ENCODE measurements at places on chromosomes 7 and 10.

DNA sequence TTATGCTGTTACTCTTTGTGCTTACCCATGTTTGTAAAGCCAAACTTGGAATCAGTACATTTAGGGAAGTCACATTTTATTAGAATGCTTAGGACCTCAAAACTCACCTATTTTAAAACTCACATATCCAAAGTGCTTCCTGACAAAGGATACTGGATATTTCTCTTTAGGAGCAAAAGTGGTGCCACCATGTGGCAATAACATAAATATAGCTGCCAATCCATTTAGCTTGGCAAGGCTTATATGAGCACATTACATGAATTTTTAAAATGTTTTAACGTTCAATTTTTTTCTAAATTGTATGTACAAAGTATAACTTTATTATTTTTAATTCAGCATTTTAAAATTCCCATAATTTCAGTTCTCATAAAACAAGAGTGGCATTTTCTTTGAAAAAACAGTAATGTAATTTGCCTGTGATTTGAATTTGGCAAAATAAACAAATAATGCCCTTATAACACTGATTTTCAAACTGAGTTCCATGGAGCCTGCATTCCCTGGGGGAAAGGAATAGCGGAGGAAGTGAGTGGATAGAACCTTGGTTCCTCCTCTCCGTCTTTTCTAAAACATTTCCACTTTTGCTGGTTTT lies 75.4 kb downstream of the HDAC9 start:
- no peak for DNase-seq

GRCh38 chr10:94858005-94858404 lies 80.5 kb upstream of the CYP2C9 start:
- no peak for DNase-seq

DNA sequence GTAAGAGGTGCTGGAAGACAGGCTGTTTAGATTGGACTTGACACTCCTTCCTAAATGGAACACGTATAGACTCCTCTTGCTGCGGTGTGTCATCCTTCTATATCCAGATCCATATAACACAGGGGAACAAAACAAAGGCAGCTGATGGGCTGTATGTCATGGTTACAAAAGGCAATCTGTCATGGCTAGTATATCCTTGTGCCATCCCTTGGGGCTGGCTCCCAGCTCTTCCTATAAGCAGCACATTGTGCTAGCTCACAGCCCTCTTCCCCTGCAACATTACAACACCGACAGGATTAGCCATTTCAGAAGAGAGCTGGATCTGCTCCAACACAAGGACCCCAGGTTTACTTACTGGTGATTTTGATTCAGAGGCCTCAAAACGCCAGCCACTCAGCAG lies 15.3 kb downstream of the LIPK start:
- DNase-seq: no peak

DNA sequence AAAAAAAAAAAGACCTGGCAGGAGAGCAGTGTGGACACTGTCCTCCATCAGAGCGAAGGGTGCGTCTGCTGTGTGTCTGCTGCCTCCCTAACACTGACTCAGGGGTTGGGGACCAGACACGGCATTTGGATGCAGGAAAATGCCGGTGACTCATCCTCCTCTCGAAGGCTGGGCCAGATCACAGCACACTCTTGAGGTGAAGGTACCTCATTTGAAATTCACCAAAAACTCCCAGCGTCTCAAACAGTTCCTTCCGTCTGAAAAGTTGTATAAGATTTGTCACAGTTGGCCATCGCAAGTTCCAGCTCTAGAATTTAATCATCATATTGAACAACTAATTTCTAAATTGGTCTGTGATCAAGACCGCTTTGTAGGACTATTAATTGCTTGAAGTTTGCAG lies 118.1 kb upstream of the LYZL2 start:
- peak; percentile 57 for DNase-seq

DNA sequence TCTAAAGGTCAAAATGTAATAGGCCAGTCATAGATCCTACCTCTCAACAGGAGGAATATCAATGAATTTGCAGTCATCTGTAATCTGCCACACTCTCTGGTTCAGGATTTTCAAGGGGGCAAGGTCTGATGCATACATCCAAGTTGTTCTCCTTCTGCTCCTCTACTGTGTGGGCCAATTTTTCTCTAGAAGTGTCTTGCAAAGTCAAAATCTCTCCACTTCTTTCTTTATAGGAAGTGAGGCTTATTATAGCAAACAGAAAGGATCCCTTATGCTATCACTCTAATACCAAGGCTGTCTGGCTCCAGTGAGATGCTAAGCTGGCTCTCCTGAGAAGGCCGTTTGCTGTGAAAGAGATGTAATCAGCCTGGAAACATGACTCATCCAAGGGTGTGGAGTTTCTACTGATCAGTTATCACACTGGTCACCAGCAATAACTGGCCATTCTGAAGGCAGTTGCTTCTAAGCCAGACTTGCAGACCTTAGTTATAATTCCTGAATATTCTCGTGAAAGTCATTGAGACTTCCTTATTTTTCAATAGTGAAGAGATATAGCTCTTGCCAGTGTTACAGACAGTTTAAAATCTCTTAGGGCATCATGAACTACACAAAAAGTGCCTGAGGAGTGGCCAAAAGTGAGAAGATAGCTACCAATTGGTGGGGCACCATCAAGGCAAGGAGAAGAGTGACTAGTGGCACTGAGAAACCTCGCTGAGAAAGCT lies 43.2 kb upstream of the LRGUK start:
- no peak for DNase-seq

DNA sequence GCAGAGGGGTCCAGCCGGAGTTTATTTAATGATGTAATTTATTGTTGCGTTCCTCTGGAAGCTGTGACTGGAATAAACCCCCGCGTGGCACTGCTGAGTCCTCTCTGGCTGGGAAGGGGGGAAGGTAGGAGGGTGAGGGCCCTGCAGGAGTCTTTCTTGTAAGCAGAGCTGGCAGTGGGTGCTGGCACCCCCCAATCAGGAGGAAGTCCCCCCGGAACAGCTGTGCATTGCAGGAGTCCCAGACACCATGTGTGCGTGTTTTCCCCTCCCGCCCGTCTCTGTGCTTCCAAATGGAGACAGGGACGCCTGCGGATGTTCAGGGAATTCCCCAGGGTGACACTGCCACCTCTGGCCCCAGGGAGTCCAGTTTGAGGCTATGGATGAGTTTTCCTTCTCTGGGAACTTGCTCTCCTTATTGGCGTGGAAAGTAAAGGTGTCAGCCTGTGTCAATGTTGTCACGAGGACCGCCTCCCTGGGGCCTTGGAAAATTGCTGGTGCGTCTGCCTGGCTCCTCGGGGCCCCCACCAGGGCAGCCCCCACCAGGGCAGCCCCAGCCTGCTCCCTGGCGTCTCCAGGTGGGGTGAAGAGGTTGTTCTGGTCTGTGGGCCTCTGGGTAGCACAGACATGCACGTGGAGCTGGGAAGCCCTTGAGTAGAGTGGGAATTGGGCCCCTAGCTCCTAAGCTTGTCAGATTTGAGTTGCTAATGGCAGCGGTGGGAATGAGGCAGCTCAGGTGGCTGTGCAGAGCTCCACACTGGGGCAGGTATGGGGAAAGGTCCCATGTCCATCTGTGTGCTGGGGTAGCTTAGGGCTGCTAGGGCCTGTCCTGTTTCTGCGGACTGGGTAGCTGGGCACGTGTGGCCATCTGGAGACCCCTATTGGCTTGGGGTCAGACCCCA lies 2.7 kb downstream of the FZD9 start:
- no peak for DNase-seq

DNA sequence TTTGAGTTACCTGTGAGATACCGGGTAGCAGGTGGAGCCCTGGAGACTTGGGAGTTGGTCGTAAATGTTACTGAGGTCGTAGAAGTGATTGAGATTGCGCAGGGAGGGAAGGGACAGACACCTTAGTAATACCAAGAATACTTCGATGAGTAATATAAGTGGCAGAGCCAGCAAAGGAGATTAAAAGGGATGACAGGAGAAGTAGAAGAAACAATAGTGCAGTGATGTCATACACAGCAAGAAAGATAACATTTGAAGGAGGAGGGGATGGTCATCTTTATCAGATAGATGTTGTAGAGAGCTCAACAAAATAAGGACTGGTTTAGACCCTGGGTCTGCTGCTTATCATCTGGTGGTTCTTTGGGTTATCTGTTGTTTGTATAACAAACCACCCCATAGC lies 5.0 kb downstream of the BCCIP start:
- no peak for DNase-seq

GRCh38 chr10:104351061-104351702 lies 2.5 kb upstream of the CFAP58 start:
- DNase-seq: no peak

- DNase-seq: no peak
Measured at GRCh38 chr10:97718659-97719142, 5.2 kb downstream of the MARVELD1 start.

GRCh38 chr10:35707642-35708425 lies 65.7 kb upstream of the FZD8 start:
- DNase-seq: no peak

DNA sequence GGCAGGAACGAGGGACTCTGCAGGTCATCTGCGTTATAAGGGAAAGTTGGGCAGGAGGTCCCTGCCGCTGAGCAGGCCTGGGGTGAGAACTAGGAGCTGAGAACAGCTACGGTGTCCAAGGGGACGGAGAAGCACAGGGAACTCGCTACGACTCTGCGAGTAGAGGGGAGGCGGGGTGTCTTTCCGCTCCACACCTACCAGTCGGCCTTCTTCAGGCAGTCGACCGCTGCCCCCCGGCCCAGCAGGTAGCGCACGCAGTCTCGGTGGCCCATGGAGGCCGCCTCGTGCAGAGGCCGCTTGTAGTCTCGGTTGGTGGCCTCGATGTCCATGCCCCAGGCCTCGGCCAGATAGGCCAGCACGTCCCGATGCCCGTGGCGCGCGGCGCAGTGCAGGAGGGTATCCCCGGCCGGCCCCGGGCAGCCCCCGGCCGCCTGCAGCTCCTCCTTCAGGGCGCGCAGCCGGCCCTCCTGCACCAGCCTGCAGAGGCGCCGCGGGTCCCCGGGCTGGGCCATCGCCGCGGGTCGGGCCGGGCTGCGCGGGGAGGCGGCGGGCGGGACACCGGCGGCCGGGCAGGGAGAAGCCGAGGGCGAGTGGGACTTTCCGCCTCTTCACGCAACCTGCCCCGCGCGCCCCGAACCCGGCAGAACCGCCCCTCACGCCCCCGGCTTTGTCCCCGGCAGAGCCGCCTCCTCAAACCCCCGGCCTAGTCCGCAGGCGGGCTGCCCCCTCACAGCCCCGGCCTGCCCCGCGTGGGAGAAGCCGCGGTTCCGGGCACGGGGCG lies 660 bp downstream of the ANKRD16 start:
- peak; percentile 44 for DNase-seq

- DNase-seq: no peak
Measured at GRCh38 chr7:138970952-138971351, 10.2 kb downstream of the KIAA1549 start.

DNA sequence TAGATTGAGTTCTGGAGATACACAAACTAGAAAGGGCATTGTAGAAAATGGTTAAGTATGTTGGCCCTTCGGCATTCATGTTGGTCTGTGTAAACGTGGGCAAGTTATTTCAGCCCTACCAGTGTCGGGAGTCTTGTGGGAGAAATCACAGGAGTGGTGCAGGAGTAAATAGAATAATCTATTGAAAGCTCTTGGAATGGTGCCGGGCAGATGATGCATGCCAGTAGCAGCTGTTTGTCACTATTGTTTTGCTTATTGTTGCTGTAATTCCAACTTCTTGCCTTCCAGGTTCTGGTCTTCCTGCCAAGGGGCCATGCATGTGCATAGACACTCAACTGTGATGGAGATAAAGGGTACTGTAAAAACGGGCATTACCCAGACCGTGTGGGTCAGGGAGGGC lies 259.4 kb downstream of the CAMK1D start:
- no peak for DNase-seq

GRCh38 chr10:52818019-52818418 lies 45.4 kb upstream of the MBL2 start:
- no peak for DNase-seq

DNA sequence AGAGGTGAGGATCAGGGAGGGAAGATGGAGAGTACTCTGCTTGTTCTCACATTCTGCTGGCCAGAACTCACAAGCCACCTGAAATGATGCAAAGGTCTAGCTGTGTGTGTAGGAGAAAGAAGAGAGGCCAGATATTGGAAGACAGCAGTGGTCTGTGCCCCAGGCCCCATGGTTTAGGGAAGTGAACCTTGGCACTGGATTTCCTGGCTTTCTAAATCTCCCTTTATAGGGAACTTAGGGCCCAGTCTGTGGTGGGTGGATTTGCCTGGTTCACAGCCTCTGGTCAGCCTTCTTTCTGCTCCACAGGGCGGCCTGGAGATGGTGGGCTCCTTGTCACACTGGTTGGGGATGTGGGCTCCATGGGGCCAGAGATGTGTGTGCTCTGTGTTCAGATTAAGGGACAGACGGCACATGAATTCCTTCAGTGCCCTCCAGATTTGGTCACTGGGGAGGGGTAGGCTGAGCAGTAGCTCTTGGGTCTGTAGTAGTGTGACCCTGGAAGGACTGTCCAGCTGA lies 9.5 kb upstream of the SH2D4B start:
- DNase-seq: no peak

Data from stimulated activated CD4-positive, alpha-beta T cell treated with anti-CD3 and anti-CD28 coated beads, Interleukin-2, amount 100 ng/mL, for 24 hours (primary cell).